ENCODE measurements at places on chromosomes 11 and 22.

GRCh38 chr11:61815790-61816735 lies 740 bp downstream of the FADS1 start:
- no peak for DNase-seq

- no peak for DNase-seq
Observed at GRCh38 chr11:30481330-30481729, 104.8 kb downstream of the MPPED2 start.

GRCh38 chr22:23058481-23059283 lies 11.6 kb upstream of the GNAZ start:
- no peak for DNase-seq

GRCh38 chr22:22684580-22685561 lies 40.5 kb downstream of the GGTLC2 start:
- no peak for DNase-seq

- no peak for DNase-seq
Observed at GRCh38 chr22:31995807-31996206, 47.3 kb upstream of the SLC5A1 start.

DNA sequence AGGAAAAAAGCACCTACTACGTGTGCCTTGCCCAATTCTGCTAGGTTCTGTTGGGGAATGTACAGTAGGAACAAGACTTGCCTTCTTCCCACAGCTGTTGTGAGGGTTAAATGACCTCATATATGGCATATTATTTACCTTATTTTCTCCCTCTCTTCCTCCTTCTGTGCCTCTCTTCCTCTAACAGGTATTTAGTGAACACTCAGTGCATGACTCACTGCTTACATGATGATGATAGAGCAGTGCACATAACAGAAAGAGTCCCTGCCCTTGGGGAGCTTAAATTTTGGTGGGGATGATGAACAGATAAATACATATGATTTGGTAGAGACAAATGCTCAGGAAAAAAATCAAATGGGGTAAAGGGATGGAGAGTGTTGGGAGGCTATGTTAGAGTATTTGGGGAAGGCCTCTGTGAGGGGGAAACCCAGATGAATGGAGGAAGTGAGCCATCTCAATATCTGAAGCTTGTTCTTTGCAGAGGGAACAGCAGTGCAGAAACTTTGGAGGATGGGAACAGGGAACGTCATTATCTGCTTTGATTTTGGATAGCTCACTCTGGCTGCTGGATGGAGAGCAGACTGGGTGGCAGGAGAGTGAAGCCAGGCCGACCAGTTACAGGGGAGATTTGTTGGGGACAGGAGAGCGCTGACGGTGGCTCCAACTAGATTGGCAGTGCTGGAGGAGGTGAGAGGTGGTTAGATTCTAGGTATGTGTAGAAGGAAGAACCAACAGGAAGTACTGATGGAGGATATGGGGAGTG lies 95.5 kb upstream of the TENM4 start:
- no peak for DNase-seq

DNA sequence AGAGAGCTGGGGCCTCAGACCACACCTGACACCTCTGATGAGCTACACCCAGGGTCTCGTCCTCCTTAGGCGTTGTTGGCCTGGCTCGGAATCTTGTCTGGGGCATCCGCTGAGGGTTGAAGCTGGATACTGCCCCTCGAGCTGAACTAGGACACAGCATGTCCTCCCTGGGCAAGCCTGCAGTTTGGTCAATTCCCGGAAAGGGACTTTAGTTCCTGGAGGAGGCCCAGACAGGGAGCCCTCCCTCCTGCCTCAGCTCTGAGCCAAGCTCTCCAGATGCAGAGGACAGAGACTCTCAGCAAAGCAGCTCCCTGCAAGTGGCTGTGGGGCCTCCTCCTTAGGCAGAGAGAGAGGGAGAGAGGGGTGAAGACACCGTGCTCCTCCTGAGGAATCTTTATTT lies 4.9 kb downstream of the APOL3 start:
- no peak for DNase-seq

GRCh38 chr11:74612877-74613276 lies 20.5 kb downstream of the POLD3 start:
- no peak for DNase-seq

DNA sequence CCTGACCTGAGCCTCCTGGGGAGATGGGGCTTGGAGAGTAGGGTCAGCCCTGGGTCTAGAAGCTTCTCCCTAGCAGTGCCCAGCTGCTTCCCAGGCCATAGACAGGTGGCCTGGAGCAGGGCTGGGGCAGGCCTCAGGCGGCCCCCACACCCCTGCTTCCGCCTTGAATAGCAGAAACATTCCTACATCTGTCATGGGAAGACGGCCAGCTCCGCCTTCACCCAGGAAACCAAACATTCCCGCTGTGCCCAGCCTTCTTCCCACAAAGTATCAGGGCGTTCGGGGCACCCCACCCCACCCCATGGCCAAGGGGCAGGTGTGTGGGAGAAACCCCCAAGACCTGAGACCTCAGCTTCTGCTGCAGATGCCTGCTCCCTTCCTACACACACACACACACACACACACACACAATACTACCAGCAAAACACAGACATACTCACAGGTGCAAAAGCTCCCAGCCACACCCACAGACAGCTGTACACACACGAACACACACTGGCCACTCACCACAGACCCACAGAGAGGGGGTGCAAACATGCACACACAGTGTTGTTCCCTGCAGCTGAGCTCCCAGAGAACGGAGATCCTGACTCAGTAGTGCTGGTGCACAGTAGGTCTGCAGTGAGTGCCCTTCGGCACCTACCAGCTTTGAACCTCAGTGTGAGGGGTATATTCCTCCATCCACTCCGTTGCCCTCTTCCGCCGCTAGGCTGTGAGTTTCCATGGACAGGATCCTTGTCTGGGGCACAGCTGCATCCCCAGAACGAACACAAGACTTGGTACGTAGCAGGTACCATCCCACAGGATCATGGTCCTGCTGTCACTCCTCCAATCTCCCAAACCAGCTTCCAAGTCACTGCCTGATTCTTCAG lies 37.4 kb downstream of the PDGFB start:
- no peak for DNase-seq

DNA sequence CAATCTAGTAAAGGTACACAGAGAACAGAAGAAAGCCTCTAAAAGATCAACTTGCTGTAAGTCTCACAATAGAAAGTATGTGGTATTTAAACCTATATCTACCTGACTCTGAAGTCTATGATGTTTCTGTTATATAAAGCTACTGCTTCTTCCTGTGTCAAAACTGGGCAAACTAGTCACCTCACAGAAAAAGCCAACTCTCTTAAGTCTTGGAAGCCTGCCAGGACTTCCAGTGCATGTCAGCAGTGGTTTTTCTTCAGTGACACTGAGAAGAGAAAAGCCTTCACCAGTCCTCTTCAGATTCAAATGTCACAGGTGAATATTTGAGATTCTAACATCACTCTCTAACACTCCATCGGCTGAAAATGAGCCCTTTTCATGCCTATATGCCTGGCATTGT lies 808.0 kb downstream of the DLG2 start:
- no peak for DNase-seq

DNA sequence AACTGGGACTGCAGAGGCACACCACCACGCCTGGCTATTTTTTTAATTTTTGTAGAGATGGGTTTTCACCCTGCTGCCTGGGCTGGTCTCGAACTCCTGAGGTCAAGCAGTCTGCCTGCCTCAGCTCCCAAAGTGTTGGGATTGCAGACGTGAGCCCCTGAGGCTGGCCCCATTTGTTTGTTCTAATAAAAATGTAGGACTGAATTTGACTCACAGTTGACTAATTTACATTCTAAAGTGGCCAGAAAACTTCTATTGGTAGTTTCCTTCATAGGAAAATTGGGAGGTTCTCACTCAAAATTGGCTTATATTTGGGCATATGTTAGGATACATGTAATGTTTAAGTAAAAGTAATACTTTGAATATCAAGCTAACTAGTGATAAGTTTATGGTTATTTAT lies 35.0 kb downstream of the PPFIA1 start:
- no peak for DNase-seq

DNA sequence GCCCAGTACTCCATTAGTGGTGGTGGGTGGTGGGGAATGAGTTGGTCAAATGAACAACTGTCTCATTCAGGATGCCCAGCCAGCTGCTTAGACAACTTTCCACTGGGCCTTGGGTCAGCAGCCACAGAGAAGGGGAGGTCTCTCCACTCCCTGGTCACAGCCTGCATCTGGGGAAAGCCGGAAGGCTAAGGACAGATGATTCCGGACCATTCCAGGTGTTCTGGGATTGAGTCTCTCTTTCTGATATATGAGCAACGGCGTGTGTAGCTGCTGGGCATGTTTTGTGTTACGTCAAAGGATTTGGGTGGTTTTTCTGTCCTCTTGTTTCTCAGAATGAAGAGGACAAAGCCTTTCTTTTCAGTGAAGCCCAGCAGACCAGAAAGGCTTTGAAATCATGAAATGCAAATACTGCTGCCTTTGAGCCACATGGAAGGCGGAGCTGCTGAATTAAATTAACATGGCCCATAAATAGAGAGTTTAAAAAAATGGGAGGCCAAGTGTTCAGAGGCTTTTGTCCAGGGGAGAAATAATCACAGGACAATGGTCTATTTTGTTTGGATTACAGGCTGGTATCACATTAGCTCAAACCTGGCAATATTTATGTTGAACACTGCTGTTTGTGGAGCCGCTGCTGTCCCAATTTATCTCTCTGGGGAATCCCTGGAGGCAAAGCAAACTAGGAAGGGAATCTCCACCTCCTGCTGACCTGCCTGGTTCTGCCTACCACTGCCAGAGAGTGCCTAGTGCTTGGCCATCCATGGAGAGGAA lies 234.4 kb upstream of the E2F8 start:
- no peak for DNase-seq

DNA sequence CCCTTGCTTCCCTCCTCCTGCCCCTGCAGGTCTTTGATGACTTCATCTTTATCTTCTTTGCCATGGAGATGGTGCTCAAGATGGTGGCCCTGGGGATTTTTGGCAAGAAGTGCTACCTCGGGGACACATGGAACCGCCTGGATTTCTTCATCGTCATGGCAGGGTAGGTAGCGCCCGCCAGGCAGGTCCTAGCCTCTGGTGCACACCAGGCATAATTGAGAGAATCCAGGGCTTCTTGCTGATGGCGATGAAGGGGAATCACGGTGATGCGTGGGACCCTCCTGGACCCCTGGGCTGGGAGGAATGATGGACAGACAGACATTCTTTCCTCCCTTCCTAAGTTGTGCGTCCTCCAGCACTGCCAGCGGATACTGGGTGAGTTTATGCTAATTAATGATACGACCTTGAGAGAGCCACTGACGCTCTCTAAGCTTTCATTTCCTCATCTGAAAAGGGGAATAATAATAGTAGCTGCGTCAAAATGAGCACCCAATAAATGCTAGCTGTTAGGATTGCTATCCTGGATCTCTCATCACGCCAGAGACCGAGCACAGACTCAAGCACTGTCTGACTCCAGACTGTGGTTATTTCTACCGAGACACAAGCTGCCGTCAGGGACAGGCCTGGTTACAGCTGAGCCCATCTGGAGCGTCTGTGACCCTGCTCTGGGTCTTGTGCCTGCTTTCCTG lies 30.1 kb downstream of the CACNA1I start:
- DNase-seq, result no peak

GRCh38 chr11:78925387-78925786 lies 350.7 kb upstream of the NARS2 start:
- no peak for DNase-seq

GRCh38 chr22:17576470-17576869 lies 13.2 kb downstream of the SLC25A18 start:
- no peak for DNase-seq

DNA sequence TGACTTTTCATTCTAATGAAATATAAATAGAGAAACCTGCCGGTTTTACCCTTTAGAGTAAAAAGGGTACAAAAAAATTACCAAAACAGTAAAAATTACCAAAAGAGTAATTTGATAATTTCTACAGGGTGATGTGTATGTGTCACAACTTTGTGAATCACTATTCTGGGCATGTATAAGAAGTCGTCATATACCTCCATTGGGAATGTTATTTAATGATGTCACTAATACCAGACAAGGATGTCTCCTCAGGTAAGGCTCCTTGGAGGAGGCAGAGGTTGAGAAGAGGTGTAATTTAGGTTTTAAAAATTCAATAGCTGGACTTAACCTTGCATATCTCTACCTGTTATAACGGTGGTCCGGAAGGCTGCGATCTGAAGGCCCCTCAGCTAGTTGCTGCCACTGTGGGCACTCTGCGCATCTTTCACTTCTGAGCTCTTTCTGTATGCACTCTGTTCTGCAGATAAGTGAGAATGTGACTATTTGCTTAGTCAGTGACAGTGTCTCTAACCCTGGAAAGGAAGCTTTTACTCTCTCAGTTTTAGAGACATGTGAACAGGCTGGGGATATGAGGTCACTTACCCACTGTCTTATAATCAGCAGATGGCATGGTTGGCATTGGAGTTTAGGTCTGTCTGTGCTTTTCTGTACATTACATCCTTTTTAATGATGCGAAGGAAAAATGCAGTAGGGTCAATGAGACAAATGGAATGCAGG lies 987 bp upstream of the NCR3LG1 start:
- no peak for DNase-seq

DNA sequence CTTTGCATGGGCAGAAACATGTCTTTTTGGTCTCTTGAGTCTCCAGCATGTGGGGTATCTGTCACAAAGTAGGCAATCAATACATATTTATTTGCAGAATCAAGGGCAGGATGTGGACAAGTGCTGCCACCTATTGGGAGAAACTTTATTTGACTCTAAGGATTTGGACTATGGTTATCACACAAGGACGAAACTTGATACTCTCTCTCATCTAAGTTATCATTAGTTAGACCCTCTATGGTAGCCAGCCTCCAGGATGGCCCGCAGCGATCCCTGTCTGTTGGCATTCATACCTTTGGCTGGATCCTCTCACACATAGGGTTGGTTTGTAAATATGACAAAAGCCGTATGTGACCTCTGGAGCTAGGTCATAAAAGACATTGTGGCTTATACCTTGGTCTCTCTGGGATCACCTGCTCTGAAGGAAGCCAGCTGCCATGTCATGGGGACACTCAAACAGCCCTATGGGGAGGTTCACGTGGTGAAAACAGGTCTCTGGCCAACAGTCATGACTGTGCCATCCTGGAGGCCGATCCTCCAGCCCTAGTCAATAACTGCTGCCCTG lies 1.1 kb upstream of the FBXO7 start:
- no peak for DNase-seq

DNA sequence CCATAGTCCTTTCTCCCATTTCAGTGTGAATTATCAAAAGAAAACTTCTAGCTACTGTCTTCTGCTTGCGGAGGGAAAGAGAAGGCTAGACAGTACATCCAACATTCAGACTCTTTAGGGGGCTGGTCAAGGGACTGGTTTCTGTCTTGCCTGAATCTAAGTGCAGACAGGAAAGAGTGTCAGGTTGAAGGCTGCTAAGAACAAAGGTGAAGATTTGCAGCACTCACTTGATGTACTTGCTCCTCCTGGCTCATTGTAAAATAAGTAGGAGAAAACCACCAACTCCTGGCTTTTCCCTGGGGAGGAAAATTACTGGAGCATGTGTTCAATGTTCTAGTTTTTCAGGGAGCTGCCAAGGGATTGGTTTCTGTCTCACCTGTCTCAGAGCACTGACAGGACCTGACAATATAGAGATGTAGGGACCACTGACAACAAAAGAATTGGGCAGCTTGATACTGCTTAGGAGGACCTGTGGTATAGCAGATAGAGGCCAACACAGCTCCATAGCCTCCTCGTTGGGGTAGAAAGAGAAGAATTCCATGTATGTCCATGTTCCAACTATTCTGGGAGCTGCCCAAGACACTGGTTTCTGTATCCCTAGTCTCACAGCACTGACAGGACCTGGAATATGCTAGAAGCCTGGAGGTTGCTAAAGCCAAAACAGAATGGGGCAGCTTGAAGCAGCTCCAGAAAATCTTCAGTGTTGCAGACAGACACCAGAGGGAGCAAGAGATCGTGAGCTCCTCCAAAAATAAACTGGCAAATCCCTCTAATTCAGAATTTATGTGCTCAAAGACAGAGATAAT lies 39.7 kb upstream of the MMP12 start:
- DNase-seq, result no peak
